ENCODE measurements at places on chromosomes 7 and 10.
A peak's percentile ranks its signal among the peaks of the same experiment; 100 is the strongest.

DNA sequence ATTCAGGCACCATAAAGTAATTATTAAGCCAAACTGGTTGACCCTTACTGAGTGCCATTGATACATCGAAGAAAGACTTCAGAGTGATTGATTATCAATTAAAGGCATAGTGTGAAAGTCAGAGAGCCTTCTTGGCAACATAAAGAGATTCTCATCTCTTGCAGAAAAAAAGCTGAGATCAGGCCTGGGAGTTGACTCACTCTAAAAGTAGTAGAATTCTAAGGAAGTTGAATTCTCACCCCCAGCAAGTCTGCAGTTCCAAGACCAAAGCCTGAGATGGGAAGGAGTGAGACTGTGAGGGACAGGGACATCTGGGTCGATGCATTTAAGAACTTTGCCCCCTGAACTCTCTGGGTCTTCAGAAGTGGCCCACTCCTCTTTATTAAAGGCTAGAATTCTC is 21.6 kb upstream of the ERCC6 start:
- no peak for DNase-seq

GRCh38 chr10:124495162-124495561 is 33.5 kb downstream of the LHPP start:
- DNase-seq = no peak

DNA sequence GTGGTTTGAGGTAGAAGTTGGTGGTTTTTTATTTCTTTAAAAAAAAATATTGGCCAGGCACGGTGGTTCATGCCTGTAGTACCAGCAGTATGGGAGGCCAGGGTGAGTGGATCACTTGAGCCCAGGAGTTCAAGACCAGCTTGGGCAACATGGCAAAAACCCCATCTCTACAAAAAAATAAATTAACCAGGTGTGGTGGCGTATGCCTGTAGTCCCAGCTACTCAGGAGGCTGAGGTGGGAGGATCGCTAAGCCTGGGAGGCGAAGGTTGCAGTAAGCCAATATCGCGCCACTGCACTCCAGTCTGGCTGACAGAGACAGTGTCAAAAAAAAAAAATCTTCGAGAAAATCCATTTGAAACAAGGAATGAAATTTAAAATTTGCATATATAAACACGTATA is 1.1 kb downstream of the IL2RA start:
- DNase-seq = no peak

DNA sequence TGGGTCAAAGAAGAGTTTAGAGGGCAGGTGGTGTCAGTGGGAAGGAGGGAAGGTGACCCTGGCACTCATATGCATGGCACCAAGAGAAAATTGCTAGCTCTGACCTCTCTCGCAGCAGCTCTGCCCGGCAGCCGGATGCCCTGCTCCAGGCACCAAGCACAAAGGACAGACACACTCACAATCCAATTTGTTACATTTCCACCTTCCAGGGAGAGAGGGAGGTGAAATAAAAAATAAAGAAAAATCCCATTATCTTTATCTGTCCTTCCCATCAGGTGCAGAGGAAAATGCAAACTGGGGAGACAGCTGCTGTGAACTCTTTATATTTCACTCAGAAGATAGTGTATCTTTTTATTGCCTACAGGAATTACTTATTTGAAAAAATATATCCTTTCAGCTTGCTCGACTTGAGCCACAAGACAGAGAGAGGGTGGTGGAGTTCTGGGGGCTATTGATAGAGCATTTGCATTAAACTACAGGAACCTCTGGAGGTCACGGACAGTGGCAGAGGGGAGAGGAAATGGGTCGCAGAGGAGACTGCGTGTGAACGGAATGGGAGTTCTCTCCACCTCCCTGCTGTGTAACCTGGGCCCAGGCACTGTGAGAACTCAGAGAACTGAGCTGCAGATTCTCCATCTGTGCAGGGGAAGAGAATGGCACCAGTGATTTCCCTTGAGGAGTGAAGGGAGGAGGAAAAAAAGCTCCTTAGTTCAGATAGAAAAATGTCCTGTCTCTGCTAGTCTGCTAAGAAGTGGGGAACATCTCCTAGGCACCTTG is 421.4 kb downstream of the PLXNA4 start:
- no peak for DNase-seq

- DNase-seq = no peak
Observed at GRCh38 chr7:133108023-133108422, 26.1 kb upstream of the CHCHD3 start.

DNA sequence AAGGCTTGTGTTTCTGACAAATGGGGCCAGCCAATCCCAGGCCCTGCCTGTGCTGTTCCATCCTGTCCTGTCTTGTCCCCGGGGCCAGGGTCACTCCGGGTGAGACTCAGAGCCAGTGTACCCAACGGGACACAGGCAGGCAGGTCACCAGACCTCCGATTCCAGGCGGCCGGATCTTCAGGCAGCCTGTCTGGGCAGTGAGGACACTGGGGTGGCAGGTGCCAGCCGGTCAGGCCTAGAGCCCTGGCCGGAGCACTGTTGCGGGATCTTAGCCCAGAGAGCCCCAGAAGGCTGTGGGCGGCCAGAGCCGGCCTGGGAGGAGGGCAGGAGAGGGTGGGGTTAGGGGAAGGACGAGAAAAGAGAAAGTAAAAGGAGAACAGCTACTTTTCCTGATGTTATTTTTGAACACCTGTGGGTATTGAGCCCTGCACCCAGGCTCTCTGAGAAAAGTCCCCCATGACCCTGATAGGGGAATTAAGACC is 134.3 kb upstream of the TNRC18 start:
- DNase-seq = peak; percentile 19

GRCh38 chr7:137798073-137798763 is 48.6 kb downstream of the DGKI start:
- no peak for DNase-seq

GRCh38 chr7:156518466-156518865 is 122.1 kb upstream of the RNF32 start:
- DNase-seq = no peak

DNA sequence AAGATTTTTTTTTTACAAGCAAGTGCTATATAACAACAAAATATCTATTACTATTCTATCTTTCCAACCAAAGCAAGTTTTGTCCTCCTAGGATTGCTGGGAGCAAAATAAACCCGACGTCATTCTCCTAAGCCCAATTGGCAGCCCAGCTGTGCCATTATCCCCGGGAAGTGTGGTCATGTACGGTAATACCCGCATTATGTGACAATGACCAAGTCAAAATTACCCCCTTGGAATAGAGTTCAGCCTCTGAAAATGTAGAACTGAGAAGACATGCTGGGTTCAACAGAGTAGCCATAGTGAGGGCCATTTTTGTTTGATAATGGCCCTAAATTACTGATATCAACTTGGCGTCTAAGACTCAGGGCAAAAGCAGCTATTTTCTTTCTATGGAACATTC is 215.5 kb downstream of the LRRTM3 start:
- DNase-seq = no peak

DNA sequence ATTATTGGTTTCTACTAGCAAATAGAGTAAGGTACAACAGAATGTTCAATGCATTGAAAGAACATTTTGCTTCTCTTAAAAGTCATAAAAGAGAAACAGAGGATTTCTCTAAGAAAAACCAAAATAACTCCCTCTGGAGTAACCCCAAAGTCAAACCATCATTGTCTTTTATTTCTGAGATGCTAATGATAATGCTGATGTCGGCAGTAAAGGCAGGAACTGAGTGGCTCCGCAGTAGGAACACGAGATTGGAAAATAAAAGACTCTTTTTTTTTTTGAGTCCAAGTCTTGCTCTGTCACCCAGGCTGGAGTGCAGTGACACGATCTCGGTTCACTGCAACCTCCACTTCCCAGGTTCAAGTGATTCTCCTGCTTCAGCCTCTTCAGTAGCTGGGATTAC is 2.7 kb upstream of the USP54 start:
- no peak for DNase-seq

GRCh38 chr7:47478017-47478344 is 103.9 kb downstream of the TNS3 start:
- no peak for DNase-seq

DNA sequence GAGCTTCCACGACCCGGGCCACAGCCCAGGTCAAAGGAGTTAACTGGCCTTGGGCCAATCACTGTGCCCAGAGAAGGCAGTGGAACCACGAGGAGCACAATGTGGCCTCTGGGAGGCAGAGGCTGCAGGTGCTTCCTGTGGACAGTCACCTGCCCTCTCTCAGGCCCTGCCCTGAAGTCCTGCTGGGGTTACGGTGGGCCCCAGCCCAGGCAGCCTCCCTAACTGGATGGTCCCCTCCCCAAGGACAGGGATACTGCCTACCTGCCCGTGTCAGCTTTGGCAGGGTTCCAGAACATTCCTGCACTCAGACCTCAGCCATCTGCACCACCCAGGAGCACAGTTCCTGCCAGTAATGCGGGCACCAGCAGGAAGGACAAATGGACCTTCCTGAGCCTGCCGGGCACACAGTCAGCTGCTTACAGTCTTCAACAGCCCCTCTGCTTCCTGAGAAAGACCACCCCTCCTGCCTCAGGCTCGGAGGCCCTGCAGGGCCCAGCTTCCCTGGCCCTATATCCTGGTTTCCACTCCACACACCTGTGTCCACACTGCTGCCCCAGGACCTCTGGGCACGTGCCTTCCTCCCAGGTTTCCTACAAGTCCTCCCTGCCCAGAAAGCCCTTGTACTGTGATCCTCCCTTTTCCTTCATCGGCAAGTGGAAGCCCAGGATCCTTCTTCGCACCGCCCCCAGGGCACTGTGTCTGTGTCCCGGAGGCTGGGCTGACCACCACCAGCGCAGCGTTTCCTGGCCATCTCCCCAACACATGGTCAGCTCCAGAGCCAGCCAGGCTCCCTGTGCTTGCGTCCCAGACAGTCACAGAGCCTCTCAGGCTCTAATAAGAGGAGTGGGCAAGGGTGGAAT is 23.3 kb downstream of the WDR86 start:
- no peak for DNase-seq

GRCh38 chr10:94216201-94216600 is 146.5 kb downstream of the NOC3L start:
- no peak for DNase-seq

DNA sequence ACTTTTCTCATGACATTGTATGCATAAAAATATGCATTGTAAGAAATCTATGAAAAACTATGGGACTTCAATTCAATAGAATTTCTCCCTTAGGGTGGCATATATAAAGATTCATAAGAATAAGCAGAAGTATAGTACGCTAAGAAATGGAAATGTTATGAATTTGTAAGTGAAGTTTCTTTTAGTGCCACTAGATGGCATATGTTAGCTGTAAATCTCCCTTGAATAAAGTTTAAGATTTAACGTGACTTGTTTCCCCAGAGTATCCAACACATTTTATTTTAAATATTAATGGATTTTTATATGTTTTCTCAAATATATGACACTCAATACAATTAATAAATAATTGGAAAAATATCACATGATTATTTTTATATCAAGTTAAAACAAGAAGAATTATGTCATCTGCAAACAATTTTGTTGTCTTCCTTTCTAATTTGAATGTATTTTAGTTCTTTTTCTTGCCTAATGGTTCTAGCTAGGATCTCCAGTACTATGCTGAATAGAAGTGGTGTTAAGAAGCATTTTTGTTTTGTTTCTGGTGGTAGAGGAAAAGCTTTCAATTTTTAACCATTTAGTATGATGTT is 287.2 kb downstream of the HGF start:
- DNase-seq = peak; percentile 43

DNA sequence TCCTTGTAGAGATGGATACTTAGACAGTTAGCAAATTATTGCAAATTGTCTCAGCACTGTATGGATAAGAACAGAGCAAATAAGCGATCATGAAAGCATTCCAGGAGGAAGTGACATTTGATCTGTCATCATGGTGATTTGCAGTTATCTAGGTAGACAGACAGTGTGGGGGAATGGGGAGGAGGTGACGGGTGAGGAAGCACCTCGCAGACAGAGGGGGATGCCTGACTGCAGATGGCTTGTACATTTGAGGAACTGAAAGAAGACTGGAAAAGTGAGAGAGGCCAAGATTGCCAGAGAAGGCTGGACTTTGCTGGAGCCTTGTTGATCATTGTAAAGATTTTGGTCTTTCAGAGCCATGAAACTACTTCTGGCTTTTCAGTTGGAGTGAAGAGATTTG is 318.2 kb upstream of the CELF2 start:
- no peak for DNase-seq

- no peak for DNase-seq
Observed at GRCh38 chr7:2022737-2023250, 210.0 kb downstream of the MAD1L1 start.

DNA sequence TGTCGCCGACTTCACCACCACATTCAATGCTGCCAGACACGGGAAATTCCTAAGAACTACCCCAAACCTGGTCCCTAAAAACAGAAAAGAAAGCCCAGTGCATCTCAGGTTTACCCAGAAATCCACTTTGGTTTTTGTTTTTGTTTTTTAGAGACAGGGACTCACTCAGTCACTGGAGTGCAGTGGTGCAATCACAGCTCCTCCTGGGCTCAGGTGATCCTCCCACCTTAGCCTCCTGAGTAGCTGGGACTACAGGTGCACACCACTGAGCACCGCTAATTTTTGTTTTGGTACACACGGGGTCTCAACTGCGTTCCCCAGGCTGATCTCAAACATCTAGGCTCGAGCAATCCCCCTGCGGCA is 22.8 kb downstream of the MAD1L1 start:
- no peak for DNase-seq

DNA sequence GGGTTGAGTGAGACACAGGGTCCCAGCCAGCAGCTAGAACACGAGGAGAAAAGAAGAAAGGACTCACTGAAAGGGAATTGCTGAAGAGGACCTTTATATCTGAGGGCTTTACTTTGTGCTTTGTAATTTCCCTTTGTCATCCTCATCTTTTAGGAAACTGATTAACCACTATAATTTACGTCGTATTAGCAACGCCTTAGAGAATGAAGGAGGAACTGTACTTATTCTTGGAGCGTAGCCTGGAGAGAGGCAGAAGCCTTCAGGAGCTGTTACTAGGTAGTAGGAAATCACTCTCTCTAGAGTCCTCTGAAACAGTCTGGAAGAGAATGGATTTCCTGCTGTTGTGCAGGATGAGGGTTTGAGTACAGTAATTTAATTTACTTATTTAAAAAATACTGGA is 101.0 kb upstream of the STEAP1B start:
- no peak for DNase-seq

GRCh38 chr7:43568529-43568928 is 14.4 kb upstream of the STK17A start:
- no peak for DNase-seq

DNA sequence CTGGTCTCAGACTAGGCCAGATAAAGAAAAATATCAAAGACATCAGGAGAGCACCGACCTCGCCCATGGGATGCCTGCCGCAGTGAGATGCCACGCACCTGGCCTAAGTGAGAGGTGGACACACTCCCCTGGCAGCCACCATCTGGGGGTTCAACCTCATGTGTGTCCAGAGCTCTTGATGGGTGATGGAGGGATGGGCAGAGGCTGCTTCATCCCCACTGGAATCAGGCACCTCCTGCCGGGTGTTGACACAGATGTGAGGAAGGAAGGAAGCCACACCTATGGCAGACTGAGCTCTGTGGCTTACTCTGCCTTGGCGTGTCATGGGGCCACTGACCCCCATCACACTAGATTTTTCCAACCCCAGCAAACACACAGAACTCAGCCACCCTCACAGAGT is 11.4 kb downstream of the ZNF488 start:
- DNase-seq = no peak

DNA sequence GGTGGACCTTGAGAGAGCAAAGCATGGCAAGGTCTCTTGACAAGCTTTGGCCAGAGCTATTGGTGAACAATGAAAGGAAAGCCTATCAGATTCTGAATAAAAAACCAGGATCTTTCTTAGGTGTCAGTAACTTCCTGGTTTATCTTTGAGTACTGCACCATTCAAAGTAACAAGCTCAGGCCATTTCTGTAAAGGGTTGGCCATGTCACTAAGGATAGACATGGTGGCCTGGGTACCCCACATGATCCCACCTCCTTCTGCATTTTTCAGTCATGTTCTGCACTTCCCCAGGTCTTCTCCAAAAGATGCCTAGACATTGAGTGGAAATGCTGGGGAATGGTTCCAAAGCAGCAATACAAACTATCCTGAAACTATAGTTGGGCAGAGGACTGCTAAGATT is 242.0 kb downstream of the ARHGAP12 start:
- no peak for DNase-seq

Data from MM.1S (cell line).